Activated naive CD4-positive, alpha-beta T cell treated with Interleukin-2 at 50 U/mL for 16 hours (primary cell): ENCODE measurements at places on chromosomes 2 and 18.

GRCh38 chr2:186780701-186781316 is 68.2 kb downstream of the ZSWIM2 start:
- DNase-seq = no peak

DNA sequence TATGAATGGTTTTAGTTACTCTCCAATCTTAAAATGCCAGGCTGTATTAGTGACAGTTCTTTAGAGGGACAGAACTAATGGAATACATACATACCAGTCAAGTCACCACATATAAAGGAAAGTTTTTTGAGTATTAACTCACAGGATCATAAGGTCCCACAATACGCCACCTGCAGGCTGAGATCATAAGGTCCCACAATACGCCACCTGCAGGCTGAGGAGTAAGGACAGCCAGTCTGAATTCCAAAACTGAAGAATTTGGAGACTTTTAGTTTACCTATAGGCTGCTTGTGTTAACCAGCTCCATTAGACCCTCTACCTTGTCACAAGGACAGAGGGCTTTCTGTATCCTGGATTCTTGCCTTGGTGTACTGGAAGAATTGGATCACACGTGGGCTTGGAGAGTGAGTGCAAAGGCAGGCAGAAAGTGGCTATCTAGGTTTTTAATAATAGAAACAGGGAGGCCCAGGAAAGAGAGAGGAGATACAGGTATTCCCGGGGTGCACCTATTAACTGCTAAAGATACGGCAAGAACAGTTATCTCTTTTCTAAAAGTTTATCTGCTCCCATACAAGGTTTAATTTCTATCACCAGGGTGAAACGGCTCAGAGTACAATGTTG is 234.9 kb upstream of the CYRIA start:
- DNase-seq = no peak

DNA sequence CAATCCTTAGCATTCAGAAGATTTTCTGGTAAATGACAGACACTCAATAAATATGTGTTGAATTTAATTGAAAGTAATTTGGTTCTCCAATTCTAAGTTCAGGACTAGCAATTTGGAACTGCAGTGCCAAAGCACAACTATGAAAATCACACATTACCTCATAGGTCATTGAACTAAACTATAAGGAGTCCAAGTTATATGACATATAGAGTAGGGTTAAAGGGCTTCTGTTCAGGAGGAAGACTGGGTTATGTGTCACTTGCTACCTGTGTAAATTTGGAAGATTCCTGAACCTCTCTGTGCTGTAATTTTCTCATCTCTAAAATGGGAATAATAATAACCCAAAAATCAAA is 27.8 kb upstream of the COBLL1 start:
- no peak for DNase-seq

DNA sequence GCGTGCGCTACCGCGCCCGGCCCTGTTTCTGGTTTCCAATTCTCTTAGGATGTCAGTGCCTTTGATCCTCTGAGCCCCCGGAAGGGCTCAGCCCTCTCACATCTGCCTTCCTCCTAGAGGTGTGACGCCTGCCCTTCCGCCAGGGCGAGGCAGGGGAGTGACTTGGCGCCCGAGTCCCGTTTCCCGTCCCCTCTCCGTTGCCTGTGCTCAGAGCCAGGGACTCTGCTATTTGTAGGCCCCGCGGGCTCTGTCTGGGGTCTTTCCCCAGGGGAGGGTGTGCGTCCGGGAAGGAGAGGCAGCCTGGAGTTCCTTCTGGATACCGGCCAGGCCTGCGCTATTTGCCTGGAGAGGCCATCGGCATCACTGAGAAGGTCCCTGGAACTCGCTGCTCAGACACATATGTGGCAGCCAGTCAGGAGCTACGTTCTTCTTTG is 103.7 kb upstream of the TAF1B start:
- peak; percentile 50 for DNase-seq

GRCh38 chr2:239839306-239839705 is 185.8 kb downstream of the NDUFA10 start:
- DNase-seq = no peak

DNA sequence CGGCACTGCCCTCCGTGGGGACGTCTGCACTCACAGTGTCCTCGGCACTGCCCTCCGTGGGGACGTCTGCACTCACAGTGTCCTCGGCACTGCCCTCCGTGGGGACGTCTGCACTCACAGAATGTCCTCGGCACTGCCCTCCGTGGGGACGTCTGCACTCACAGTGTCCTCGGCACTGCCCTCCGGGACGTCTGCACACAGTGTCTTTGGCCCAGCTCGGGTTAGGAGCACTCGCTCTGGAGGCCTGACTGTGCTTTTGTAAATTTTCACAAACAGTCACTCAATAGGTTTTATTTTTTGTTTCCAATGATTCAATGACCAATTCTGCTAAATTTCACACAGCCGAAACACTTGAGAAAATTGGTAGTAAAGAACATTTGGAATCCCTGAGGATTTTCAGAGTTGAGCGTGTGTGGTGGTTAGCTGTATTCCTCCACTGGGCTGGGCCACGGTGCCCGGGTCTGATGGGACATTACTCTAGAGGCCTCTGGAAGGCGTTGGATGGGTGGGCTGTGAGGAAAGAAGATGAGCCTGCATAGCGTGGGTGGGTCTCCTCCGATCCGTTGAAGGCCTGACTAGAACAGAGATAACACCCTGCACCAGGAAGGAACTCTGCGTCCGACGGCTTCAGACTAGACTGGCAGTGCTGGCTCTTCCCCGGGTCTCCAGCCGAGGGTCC is 134.8 kb downstream of the RTP5 start:
- no peak for DNase-seq

DNA sequence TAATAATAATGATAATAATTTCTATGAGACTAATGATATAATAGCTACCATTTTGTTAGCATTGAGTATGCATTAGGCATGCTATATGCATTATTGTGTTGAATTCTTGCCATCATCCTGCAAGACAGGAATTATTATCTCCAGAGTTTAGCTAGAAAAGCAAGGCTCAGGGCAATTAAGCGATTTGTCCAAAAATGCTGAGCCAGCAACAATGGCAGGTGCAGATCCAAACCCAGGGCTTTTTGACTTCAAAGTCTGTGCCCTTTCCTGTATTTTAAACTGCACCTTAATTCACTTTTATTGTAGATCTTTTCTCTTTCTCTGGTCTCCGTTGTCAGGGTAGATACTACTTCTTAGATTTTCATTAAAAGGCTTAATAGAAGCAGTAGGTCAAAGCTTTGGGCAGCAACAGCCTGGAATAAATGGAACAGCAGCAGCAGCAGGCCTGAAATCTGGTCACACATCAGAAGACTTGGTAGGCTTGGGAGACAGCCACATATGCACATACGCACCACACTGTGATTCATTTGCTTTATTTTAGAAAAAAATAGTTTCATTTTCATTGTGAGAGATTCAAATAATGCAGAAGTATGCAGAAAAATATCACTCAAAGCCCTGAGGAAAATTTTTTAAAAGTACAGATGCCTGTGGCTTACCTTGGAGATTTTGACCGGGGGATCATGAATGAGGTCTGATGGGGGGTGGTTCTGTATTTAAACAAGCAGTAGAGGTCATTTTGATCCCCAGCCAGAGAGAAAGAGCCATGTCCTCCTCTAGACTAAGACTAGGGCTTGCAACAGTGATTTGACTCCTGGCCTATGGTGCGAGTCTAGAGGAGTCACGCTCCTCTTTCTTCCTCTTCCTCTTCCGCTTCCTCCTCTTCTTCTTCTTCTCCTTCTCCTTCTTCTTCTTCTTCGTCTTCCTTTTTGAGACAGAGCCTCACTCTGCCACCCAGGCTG is 455.7 kb downstream of the TSN start:
- DNase-seq = no peak

DNA sequence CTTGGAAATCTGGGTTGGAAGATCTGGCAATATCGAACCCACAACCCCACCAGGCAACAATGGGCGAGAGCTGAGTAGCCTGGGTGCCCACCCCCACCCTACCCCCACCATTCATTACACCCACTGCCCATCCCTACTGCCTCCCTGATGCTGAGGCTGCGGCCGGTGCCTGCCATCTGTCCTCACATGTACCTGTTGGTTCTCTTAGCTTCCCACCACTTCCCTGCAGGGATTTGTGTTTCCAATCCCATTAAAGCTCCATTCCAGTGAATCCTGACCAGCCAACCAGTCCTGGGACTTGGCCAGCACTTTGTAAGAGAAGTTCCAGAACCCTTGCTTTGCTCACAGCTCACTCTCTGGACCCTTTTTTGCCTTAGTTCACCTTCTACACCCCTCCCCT is 163.0 kb upstream of the SH3BP4 start:
- DNase-seq = no peak

- DNase-seq = no peak
Measured at GRCh38 chr2:233416199-233416598, 61.9 kb downstream of the DGKD start.

- no peak for DNase-seq
Measured at GRCh38 chr2:207239754-207240494, 74.2 kb upstream of the KLF7 start.

DNA sequence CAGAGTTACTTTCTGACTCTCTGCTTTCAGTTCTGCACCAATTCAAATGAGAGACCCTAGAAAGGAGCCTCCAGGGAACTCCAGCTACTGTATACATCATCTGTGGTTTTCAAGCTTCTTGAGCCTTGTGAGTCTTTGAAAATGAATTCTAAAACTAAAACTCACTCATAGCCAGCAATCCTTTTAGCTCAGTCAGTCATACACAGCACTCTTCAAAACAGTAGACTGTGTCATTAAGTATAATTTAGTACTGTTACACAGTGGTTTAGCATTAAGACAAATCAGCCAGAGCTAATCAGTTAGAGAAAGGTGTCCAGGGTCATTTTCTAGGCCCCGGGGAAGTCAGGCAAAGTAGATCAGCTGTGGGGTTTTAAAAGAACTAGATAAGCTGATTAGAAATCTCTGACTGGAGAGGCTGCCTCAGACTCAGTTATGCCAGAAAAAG is 322.1 kb upstream of the THUMPD2 start:
- no peak for DNase-seq

DNA sequence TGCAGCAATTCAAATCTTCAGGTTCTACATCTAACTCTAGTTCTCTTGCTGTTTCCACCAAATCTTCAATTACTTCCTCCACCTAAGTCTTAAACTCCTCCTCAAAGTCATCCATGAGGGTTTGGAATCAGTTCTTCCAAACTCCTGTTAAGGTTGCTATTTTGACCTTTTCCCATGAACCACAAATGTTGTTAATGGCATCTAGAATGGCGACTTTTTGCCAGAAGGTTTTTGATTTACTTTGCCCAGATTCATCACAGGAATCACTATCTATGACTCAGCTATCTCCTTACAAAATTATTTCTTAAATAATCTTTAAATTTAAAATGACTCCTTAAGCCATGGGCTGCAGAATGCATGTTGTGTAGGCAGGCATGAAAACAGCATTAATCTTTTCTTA is 368.9 kb upstream of the TNP1 start:
- DNase-seq = no peak

GRCh38 chr2:234047361-234047760 is 3.1 kb upstream of the SPP2 start:
- DNase-seq = no peak

- DNase-seq = no peak
Measured at GRCh38 chr18:48621240-48621639, 82.4 kb downstream of the CTIF start.

GRCh38 chr2:43083710-43084698 is 142.4 kb downstream of the ZFP36L2 start:
- DNase-seq = no peak

GRCh38 chr2:108449410-108450130 is 564 bp downstream of the GCC2 start:
- peak; percentile 35 for DNase-seq

DNA sequence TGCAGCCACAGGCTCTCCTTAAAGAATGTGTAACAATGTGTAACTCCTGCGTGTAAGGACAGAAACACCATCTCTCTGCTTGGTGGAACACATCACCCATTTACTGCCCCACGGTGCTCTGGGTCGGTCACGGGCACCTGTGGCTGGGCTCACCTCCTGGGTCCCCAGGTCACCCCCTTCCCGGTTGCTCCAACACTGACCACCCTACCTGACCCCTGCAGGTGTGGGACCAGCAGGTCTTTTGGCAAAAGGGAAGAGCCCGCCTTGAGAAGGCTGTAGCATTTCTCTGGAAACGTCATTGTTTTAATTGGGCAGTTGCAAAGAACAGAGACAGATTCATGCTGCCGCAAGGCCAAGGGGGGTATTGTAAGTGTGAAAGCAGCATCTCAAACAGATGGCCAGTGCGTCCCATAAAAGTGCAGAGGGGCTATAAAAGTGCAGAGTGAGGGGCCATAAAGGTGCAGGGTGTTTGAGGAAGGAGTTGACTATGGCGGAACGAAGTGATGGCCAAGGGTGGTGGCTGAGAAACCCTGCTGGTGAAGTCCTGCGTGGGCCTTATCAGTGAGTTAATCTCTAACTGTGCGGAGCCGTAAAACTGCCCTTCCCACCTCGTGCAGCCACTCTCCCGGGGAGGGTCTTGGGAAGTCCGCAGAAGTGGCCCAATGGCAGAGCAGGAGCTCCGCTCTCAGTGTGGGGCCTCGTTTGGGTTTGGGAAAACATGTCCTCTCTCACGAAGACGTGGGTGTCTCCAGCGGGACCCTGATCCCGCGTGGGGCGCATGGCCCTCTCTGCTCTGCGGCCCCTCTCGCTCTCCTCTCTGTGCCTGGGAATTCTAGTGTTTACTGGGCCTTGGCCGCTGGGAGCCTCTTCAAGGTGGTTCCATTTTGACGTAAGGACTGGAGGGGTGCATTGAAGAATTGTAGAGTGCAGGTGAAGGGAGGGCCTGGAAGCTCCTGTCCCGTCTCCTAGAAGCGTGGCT is 13.7 kb upstream of the NEU4 start:
- no peak for DNase-seq

GRCh38 chr2:62934517-62934916 is 116.1 kb upstream of the OTX1 start:
- DNase-seq = no peak

GRCh38 chr2:181311837-181312236 is 145.3 kb upstream of the ITGA4 start:
- peak; percentile 11 for DNase-seq

DNA sequence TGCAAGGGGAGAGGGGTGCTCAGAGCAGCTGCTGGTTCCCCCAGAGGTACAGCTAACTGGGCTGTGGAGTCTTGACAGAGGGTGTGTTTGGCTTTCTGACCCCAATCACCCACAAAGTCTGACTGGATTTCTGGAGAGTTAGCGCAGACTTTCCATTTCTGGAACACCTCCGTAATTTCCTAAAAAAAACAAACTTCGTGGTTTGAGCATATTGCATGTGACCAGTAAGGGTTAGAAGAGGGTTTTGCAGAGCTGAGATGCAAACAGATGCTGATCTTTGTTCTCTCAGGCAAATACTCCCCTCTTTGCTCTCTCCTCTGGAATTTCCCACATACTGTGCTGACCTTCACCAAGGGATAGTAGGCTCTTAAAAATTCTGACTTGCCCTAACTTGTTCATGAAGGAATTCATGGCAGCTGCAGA is 44.5 kb upstream of the TMEM247 start:
- no peak for DNase-seq

- DNase-seq = no peak
Measured at GRCh38 chr2:69947325-69947931, 14.0 kb downstream of the ASPRV1 start.

- DNase-seq = no peak
Measured at GRCh38 chr2:27870724-27871123, 19.5 kb downstream of the RBKS start.

DNA sequence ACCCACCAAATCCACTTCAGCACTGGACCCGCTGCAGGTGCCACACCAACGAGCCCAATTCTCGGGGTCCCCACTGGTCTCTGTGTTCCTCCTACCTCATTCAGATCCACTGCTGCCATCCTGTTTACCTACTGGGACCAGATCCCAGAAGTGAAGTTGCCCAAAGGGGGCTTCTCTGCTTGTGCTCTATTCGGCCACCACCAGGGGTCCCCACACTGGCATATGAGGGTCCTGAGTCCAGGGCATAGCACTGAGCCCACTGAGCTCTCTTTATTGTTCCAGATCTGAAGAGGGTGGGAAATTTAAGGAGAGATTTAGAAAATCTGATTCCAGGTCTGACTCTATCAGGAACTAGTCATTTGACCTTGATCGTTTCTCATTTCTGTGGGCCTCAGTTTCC is 2.4 kb downstream of the GPR45 start:
- no peak for DNase-seq
